Keratinocyte (primary cell): ENCODE measurements at places on chromosomes 3 and 15. TPM values are rescaled to one million over a fixed set of nuclear protein-coding genes. Genes with fewer than 3 reads are reported as not detected.

DNA sequence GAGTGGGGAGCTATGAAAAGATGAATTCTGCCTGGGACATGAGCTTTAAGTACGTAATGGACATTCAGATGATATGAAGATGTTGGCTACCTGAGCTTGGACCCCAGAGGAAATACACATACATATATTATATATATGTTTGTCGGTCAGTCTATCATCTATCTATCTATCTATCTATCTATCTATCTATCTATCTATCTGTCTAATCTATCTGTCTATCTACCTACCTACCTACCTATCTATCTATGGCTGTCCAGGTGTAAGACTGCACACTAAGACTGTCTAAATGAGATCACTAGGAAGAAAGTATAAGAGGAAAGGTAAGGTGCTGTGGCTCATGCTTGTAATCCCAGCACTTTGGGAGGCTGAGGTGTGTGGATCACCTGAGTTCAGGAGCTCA lies 18.2 kb upstream of the CELF6 start:
- no peak for DNase-seq

The BCL6 gene
- 4.1 to 7.8 TPM (median 7.7 TPM) in 3 replicates for polyA plus RNA-seq

The FSD2 gene
- polyA plus RNA-seq, result not detected in 3 replicates

The CSPG5 gene
- 0.03 to 0.23 TPM (median 0.14 TPM) in 3 replicates for polyA plus RNA-seq

The CKMT1A gene
- polyA plus RNA-seq, result 47.4 to 70.1 TPM (median 60.0 TPM) in 3 replicates
